T-helper 17 cell (primary cell): ENCODE measurements at places on chromosomes 1 and 21.

DNA sequence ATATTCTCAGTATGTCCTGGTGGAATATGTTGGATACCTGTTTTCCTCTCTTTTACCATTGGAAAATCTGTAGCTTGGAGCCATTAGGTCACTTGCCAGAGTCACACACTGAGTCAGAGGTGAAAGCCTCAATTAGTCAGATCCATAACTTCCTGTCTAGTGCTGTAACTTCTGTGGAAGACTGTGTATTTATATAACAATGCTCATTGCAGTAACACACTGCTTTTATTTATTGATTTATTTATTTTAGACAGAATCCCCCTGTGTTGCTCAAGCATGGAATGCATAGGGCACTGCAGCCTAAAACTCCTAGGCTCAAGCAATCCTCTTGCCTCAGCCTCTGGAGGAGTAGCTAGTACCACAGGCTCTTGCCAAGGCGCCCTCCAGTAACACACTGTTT, 1.3 kb upstream of the DOCK7 start:
- DNase-seq = no peak

DNA sequence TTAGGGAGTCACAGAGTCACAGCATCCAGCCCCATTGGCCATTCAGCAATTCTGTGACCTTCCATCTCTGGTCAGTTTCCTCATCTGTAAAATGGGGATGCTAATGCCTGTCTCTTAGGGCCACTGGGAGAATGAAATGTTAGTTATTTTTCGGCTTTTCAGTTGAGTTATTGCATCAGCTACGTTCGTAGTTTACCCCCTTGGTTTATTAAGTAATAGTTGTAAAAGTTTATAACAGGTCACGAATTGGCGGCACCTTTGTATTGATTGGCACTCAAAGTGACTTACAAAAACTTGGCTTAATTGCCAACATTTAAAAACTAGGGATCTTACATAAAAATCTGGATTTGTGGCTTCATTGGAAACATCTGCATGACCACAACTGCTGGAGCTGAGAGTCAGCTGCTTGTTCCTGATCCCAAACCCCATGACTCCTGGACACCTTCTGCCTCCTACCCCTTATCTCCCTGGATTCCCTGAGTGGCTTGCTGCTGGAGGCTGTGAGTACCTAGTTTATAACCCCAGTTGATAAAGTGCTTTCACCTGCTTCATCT, 23.0 kb upstream of the SLC1A7 start:
- no peak for DNase-seq

- no peak for DNase-seq
Observed at GRCh38 chr1:110155878-110156522, 5.7 kb downstream of the SLC6A17 start.

DNA sequence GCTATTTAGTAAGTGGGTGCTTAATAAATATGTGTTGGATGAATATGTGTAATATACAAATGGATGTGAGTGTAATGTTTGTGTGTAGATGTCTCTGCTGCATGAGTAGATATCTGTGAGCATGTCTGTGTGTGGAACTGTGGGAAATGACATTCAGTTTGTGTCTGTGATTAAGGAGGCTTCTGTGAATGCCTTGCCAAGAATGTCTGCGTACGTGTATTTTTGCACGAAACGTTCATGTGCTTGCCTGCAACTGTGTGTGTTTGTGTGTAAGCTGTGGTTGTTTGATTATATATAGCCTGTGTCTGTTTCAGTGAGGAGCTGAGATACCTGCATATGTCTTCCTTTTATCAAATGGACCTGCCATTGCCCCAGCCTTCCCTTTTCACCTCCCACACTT, 13.8 kb downstream of the DMBX1 start:
- no peak for DNase-seq
